Germinal center (tissue), 1 donor: ENCODE measurements at places on chromosomes 16 and 17.
A peak's percentile ranks its signal among the peaks of the same experiment; 100 is the strongest.

DNA sequence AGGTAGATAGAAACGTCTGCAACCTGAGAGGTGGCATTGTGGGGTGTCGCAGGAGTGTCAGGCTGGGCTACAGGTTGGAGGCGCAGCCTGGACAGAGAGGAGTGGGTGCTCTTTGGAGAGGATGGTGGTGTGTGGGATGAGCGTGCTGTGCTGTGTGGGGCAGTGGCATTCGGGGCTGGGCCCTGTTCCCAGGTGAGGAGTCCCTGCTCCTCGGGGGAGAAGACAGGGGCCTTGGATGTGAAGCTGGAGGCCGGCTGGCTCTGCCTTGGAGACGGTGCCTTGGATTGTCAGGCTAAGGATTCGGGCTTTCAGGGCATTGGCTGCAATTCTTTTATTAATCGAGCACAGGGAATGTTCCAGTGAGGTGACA, 69.3 kb downstream of the BANP start:
- DNase-seq, result no peak

DNA sequence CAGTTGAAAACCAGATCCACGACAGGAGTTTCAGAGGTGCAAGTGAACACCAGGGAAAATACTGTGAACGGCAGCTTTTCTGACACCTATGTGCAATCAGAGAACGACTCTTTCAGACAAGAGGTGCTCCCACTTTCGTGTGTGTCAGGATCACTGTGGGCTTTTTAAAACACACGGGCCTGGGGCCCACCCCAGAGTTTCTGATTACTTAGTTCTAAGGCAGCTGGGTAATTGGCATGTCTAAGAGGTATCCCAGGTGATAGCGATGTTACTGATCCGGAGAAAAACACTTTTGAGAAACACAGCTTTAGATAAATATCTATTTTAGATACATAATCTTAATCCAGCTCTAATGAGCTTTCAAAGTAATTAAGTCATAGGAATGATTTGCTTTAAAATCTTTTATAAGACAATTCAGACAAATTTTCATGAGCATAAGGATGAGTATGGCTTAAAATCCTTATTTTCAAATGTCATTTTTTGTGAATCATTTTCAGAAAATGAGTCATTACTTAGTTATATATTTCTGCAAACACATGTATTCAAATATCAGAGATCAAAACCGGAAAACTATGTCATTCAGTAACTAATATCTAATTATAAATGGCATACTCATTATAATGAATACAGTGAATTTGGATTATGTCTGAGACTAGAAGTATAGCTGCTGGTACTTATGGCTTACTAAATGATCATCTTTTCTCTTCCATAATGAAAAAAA, 217.9 kb upstream of the PSMD7 start:
- no peak for DNase-seq

GRCh38 chr16:77877712-77878347, 89.5 kb downstream of the VAT1L start:
- no peak for DNase-seq

GRCh38 chr17:7383742-7384488, 3.0 kb downstream of the TNK1 start:
- DNase-seq, result peak; percentile 92

DNA sequence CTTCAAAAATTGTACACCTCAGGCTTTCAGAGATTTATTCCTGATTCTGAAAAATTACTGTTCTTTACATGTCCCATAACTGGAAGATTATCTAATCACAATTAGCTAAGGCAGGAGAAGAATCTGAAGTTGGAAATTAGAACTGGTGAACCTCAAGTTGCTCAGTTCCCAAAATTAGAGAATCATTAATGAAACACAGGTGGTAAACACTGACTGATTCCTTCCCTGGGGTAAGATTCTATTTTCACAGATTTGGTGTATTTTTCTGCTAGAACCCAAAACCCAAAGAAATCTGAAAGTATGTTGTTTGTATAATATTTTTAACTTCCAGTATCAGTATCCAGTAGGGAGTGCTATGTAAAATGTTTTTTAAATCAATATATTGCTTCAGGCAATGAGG, 25.7 kb downstream of the PHKB start:
- DNase-seq, result no peak

DNA sequence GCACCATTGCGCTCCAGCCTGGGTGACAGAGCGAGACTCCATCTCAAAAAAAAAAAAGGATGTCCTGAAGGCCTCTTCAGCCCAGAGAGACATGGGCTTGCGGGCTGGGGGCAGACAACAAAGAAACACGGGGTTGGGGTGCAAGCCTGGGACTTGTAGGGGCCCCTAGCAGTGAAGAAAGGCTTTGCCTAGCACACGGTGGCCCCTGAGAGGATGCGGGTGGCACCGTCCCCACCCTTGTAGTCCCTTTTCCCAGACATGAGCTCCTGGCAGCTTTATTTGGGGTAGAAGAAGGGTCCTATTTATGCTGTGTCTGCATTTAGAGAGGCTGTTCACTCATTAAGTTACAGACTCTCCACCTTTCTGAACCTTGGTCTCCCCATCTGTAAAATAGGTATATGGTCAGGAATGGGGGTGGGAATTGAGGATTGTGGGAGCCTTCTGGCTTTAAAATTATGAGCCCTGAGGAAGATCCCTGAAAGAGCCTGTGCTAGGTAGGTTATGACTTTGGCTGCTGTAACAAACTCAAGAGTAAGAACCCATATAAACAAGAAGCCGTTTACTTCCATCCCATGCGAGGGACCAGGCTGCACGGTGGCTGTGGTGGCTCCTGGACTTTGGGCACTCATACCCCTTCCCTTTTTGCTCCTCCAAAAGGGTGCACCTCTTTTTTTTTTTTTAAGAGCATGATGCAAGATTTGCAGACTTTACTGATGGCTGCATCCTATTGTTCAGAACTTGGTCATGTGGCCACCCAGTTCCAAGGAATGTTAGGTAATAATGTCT, 20.6 kb upstream of the ADGRG1 start:
- no peak for DNase-seq

DNA sequence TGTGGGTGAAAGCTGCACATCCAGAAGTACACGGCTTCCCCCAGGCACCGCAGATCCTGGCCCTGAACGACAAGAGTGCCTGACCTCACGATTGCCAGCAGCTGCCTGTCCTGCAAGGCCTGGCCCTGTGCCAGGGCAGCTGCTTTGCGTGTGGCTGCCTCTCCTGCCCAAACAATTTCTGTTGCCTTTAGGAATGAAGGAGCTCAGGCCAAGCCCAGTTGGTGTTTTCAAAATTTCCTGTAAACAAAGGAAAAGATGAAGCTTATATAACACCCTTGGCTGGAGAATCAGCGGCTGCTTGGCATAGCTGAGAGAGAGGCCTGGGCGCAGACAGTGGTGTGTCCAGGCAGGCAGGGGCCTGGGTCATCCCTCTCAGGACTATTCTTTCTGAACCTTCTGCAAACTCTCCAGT, 11.7 kb upstream of the SLC47A2 start:
- DNase-seq, result no peak

DNA sequence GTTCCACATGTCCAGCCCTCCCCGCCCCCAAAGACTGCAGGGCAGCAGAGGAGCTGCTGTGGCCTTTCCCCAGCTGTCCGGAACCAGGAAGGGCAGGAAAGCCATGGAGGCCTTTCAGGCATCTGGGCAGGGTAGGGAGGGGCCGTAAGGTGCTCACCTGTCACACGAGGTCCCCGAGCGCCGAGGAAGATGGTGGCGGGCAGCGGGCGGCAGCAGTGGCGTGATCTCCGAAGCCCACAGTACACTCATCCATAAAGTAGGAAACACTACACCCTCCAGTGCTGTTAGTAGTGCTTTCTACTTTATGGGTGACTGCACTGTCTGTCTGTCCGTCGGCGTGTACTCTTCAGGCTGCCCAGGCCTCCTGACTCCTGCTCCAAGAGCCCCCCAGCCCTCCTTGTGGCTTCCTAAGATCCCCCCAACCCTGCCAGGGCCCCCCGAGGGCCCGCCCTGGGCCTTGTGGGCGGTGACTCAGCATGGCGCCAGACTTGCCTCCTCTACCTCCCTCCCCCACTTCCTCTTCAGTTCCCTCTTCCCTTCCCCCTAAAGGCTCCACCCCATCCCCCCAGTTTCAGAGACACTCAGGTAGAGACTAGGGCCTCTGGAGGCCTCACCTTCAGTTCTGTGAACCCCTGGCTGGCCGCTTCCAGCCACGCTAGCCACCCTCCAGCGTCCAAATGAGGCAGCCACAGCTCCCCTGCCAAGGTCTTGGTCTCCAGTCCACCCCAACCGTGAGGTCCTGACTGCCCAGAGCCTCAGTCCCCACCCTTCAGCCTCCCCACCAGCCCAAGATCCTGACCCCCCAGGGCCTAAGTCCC, 2.6 kb upstream of the TSPOAP1 start:
- DNase-seq, result no peak

DNA sequence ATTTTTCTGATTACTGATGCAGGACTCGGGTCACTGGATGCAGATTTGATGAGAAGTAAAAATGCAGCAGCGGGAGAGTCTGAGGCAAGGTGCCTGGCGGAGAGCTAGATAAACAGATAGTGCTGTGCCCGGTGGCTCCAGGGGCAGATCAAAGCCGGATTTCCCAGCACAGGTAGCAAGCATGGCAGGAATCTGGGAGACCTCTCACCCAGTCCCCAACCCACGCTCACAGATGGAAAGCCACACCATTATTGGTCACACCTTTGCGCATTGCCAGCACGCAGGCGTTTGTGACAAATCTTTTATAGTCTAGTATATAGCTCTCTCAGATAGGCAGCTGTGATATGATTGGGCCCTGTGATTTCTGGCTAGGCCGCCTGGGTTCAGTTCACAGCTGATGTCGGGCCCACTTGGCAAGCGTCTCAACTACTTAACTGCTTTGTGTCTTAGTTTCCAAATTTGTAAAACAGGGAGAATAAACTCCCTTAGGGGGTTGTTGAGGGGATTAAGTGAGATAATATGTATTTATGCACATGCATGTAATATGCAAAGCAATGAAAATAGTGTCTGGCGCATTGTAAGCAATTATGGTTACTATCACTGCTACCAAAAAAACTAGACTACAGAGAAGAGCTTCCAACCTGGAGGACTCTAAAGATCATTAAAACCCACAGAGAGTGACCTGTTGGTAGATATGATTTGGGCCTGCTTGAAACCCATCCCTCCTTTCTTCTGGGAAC, 42.0 kb upstream of the NFAT5 start:
- DNase-seq, result no peak

- no peak for DNase-seq
Observed at GRCh38 chr17:15501282-15501681, 33.9 kb upstream of the CDRT4 start.

GRCh38 chr17:61478026-61478789, 26.0 kb downstream of the TBX4 start:
- DNase-seq, result no peak

- no peak for DNase-seq
Observed at GRCh38 chr17:82357394-82357793, 1.7 kb upstream of the TEX19 start.

- DNase-seq, result no peak
Observed at GRCh38 chr16:58269526-58269925, 25.3 kb downstream of the PRSS54 start.

DNA sequence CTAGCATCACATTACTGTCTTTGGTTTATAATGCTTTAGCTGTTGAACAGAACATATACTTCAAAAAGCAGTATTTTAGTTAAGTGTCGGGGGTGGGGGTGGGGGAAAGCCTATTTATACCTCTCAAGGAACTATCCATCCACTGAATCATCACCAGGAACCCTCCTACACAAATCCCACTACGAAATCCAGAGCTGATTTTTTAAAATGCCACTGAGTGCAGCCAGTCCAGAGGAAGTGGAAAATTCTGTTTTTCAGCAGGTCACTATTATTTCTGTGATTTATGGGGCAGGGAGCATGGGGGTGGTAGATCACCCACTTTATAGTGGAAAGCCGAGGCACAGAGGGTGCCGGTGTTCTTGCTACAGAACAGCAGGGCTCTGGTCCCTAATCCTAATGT, 284.1 kb downstream of the SOX9 start:
- DNase-seq, result no peak

DNA sequence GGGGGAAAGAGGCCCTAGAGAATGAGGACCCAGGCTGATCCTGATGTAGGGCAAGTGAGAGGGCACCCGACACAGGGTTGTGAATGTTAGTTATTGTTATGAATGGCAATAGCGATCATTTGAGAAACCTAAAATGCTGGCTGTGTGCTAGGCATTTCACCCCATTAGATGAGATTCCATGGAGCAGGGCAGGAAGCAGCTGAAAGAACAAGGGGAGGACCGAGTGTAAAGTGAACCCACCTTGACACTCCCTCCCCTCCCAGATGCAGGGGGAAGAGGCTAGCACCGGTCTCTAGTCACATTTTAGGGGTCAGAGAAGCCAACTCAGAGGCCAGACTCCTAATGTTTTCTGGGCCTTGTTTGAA, 553 bp upstream of the CORO6 start:
- no peak for DNase-seq

GRCh38 chr17:58051468-58051867, 31.8 kb upstream of the DYNLL2 start:
- DNase-seq, result no peak

DNA sequence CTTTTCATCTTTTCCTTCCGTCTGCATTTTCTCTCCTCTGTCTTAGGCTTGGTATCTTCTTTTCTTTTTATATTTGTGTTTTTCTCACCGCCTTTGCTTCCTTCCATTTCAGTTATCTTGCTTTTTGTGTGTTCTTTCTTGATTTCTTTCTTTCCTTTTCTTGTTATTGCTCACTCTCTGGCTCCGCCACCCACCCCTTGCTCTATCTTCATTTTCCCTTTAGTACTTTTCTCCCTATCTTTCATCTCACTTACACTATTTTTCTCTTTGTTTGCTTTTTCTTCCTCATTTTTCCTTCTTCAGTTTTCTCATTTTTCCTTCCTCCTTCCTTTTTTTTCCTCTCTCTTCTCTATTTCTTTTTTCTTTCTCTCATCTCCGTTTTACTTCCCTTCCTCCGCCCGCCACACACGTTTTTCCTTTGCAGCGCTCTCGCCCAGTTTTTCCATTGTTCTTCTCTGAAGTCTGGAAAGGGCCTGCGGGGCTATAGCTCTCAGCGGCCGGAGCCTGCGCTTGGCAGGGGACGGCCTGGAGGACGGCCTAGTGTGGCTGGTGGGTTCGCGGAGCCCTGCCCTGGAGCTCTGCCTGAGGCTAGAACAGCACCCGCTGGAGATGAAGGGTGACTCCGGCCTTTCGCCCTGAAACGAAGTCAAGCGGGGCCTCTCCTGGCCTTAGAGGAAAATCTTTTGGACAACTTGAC, 5.2 kb upstream of the HOXB13 start:
- no peak for DNase-seq

DNA sequence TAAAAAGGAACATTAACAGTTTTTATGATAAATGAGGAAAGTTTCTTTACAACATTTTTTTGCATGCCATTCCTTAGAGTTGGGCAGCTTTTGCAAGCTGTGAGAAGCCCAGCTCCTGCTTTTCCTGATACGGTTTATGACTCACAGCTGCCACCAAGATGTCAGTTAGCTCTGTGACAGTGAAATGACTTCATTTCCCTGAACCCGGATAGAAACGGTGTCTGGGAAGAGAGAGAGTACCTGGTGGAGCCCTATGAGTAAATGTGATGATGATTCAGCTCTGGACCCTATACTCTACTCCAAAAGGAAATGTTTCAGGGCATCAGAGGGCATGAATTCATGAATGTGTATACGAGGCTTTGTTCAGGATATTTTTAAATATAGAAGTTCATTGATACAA, 366.3 kb upstream of the HSBP1 start:
- DNase-seq, result no peak
